ENCODE measurements at places on chromosomes 7 and 10. TPM values are rescaled to one million over a fixed set of nuclear protein-coding genes. Genes with fewer than 3 reads are reported as not detected.

DNA sequence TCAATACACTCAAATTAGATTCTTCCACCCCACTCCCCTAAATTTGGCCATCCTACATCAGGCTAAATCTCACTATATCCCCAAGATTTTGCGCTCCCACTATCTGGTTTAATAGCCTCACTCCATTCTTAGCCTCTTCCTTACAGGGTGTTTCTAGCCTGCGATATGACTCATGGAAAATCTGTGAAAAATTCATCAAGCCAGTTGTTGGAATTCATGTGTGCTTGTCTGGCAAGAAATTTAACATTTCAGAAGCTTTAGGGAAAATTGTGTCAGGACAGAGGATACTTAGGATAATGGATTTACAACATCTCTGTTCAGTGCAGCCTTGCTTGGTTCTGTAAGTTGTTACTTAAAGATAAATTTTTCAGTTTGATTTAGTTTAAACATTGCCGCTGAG lies 1249.9 kb upstream of the AUTS2 start:
- no peaks in the 10 kb centered on the region for H3K27me3 ChIP-seq
- H3K27ac ChIP-seq, result no peak overlapping the region
- H3K4me3 ChIP-seq, result no peak overlapping the region
- DNase-seq, result no peak

The SUN3 gene
- total RNA-seq, result not detected

GRCh38 chr10:125175807-125176206 lies 15.4 kb upstream of the CTBP2 start:
- no peak overlapping the region for H3K27ac ChIP-seq
- DNase-seq, result no peak
- no peak overlapping the region for H3K4me3 ChIP-seq
- no peaks in the 10 kb centered on the region for H3K4me1 ChIP-seq
- no peaks in the 10 kb centered on the region for H3K36me3 ChIP-seq
- peaks cover 25% of the 10 kb centered on the region for H3K27me3 ChIP-seq

The SEMA3E gene
- total RNA-seq, result 0.27 TPM

DNA sequence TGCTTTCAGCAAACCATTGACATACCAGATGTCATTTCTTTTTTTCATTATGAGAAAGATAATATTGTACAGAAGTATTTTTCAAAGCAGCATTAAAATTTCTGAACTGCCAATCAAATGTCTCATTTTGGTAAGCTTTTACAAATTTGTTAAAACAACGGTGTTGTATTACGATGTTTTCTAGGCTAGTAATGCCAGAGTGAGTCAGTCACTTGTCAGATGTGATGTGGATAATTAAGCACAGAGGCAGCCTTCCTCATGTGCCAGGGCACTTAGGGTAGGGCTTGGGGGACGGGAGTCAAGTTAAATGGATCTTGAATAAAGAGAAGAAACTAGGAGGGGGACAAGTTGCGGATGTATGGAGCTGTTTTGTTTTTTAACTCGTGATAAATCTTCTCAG lies 10.1 kb downstream of the PSTK start:
- DNase-seq, result no peak
- H3K4me3 ChIP-seq, result no peak overlapping the region
- peaks cover 22% of the 10 kb centered on the region for H3K36me3 ChIP-seq
- no peaks in the 10 kb centered on the region for H3K27me3 ChIP-seq
- H3K27ac ChIP-seq, result no peak overlapping the region

The MINDY4 gene
- 3.8 TPM for total RNA-seq

- no peaks in the 10 kb centered on the region for H3K27me3 ChIP-seq
- no peak overlapping the region for H3K4me3 ChIP-seq
- DNase-seq, result no peak
These were observed 1.8 kb downstream of the PRF1 start for GRCh38 chr10:70600512-70601395.

GRCh38 chr10:115129752-115130151 lies 36.6 kb downstream of the ATRNL1 start:
- no peaks in the 10 kb centered on the region for H3K4me1 ChIP-seq
- no peak overlapping the region for H3K27ac ChIP-seq
- no peak overlapping the region for H3K4me3 ChIP-seq
- DNase-seq, result no peak
- H3K36me3 ChIP-seq, result no peaks in the 10 kb centered on the region
